ENCODE measurements at places on chromosomes 12 and 14.

GRCh38 chr14:98156411-98156810 is 1115.6 kb downstream of the BCL11B start:
- no peak for DNase-seq

GRCh38 chr12:48777501-48778400 is 11.1 kb downstream of the ADCY6 start:
- DNase-seq: no peak

- DNase-seq: no peak
Measured at GRCh38 chr12:44889926-44890325, 13.8 kb upstream of the NELL2 start.

DNA sequence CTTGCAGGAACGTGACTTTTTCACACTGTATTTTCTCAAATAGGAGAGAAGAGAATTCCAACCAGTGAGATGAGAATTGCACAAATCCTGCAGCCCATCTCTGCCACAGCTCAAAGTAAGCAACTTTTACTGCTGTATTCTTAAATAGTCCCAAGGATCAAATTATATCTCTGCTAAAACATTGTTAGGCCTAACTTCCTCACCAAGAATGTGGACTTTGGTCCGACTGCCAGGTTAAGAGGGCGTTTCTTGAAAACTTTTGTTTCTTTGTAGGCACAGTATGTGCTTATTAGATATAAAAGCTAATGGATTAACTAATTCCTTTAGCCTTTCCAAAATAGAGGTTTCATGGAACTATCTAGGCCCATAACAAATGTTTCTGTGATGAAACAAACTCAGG is 61.4 kb upstream of the IFNG-AS1 start:
- DNase-seq: no peak

DNA sequence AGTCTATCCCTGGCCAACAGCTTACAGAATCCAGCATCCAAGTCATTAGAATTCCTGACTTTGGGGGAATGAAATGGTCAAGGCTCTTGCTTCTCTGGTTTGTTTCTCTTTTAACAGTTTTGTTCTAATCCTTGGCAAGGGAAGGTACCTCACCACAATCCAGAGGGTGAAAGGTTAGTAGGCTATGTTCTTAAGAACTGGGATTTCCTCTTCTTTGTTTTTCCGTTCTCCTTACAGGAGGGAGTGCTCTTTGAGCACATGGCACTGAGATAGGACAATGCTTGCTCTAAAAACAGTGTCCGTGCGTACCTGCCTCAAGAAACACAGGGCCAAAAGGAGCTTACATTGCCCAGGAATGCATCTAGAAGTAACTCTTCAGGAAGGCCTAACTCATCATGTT is 156.6 kb downstream of the GCH1 start:
- DNase-seq: no peak

All from occipital lobe (tissue), 3 donors.